Breast epithelium (tissue), 4 donors: ENCODE measurements at places on chromosomes 7 and 10. TPM values are rescaled to one million over a fixed set of nuclear protein-coding genes. Genes with fewer than 3 reads are reported as not detected.

GRCh38 chr7:92875719-92876118 is 39.3 kb upstream of the CDK6 start:
- DNase-seq: no peak

The AASS gene
- 60.6 TPM for total RNA-seq

GRCh38 chr10:128780156-128780761 is 654.0 kb upstream of the MKI67 start:
- DNase-seq: peak; percentile 50

The CRCP gene
- total RNA-seq: 49.8 TPM

DNA sequence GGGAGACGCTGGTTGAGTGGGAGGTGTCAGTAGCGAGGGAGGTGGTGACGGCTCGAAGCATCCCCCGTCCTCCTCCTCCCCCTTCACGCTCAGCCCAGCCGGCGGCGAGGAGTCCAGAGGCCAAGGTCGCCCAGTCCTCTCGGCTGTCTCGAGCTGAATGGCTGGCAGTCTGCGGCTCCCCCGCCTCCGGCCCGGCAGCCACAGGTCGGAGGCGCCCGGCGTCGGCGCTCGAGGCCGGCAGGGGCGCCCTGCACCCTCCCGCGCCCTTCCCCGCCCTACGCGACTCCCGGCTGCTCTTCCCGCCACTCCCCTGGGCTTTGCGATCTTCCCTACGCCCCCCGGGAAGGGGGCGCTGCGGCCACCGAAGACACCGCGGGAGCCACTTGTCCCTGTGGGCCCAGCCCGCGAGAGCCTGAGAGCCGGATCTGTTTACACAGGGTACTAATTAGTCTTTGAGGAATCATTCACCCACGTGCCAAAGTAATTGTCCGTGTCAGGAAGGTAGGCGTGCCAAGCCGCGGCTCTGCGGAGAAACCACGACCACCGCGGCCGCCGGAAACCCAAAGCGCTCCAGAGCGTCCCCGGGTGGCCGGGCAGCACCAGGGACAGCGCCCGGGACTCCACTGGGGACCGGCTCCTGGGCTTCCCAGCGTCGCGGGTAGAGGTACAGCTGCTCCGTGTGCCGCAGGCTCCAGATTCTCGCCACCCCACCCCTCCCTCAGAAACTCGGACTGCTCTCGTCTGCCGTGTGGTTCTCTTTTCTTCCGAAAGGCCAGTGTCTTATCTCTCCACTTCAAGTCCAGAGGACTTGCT is at the start of gene NXPH1:
NXPH1 (plus strand) TSS at position 133 of the 813 bp plus-strand sequence.
- no peak for DNase-seq

DNA sequence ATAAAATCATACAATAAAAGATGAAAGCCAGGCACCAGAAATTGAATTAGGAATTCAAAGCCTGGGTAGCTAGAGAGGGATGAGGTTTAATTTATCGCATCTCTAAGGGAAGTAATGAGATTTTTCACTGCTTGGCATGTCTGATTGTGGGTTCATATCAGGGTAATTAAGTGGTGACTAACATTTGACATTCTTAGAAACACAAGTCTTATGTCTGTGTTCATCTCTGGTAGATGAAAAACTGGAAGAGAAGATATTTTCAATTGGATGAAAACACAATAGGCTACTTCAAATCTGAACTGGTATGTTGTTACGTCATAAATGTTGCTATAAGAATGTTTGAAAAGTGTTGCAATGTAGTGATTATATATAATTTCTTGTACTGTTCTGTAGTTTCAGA is 36.8 kb upstream of the ARMS2 start:
- no peak for DNase-seq

DNA sequence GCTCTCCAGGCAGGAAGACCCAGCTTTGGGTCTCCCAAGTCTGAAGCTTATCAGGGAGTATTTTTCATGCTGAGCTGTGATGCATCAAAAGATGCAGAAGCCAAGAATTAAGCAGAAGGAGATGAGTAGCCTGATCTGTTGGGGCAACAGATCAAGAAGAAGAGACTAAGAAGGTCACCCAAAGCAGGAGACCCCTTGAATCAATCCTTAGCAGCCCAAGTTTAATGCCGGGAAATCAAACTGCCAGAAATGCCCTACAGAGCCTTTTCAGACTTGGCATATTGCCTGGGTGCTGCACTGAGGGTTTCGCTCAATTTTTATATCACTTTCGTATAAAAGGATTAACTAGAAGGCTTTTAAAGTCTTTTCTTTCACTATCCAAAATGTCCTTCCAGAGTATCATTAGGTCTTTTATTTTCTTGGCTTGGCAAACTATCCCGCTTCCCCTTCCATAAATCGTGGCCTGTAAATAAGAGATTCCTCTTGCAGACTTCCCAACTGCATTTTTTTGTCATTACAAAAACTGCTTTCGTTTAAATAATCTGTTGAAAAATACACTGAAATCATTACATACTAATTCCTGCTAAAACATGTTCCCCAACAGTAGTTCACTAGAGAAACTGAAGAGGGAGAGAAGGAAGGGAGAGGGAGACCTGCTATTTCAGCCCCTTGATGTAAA is 49.0 kb upstream of the STK17A start:
- no peak for DNase-seq

DNA sequence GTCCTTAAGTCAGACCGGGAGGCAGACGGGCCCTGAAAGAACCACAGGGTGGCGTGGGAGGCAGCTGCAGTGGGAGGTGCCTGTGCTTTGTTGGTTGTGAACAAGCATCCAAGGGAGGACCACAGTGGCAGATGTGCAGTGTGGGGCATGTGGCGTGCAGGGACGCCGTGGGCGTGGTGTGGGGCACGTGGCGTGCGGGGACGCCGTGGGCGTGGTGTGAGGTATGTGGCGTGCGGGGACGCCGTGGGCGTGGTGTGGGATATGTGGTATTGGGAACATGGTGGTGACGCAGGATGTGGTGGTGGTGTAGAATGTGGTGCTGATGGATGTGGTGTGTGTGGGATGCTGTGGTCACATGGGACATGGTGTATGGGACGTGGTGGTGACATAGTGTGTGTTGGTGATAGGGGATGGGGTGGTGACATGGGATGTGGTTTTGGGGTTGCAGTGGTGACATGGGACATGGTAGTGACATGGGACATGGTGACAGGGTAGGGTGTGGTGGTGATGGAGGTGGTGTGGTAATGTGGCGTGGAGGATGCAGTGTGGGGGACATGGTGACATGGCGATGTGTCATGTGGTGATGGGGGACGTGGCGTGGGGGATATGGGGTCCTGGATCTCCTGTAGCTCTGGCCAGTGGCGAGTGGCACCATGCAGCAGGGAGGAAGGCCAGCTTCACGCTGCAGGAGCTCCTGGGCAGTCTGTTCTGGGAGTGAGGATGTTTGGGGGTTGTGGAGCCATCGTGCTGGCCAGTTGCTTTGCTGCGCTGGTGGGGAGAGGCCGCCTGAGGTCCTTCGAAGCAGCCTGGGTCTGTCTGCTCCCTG is 78.8 kb downstream of the INPP5A start:
- DNase-seq: no peak

The ZNF425 gene
- 4.7 TPM for total RNA-seq

- DNase-seq: no peak
Measured at GRCh38 chr7:116547347-116547746, 22.5 kb downstream of the CAV1 start.

- DNase-seq: no peak
Measured at GRCh38 chr7:135247746-135248471, 14.3 kb downstream of the STRA8 start.

The TMEM139 gene
- 27.4 TPM for total RNA-seq

The MYOZ1 gene
- total RNA-seq: 1.2 TPM

DNA sequence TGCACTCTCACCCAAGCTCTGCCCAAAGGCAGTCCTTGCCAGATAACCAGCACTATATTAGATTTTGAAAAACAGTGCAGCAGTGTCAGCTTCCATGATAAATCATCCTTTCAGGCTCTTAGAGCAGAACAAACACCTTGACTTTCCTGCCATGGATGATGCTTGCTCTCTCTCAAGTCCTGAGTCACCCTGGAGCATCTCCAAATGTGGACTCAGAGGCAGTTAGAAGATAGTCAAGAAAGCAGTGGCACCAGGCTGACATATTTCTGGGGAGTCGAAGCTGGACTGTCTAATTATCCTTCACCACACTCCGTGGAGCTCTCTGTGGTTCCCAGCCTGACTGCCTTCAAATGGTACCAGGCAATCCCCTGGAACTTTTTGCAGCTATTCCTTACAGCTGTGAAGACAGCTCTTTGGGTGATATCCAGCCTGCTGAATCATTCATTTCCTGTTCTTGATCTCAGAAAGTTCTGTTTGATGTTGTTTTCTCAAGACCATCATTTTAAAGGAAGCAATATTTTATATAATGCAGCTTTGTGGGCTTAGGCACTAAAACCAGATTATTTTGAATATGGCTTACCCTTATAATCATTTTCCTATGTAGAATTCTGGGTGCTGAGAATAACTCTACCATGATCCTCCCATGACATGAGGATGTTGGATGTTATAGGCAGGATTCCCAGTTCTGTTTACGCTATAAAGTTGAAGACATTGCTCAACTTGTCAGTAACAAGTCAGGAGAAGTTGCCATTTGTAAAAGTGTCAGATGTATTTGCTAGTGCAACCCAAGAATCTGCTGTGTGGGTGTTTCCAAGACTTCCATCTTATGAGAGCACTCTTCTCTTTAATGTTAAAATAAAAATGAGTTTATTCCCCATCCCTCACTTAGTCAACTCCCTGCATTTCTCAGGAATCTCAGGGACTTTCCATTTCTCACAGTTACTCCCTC is 233.8 kb downstream of the C7orf25 start:
- no peak for DNase-seq

DNA sequence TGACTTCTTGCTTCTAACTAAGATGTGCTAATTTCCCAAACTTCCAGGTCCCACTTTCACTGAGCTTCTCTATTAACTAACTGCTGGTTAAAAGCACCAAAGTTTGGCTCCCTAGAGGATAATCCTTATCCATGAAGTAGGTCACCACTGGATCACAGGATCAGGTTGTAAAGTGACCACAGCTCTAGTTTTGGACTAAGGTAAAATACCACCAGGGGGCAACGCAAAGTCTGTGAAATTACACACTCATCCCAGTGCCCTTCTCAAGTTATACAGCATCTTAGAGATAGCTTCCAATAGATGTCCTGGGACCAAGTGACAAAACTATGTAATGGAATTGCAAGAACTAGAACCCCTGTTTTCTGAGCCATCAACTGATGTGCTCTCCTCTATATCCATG is 116.4 kb upstream of the ASAH2 start:
- no peak for DNase-seq

The BICC1 gene
- 24.3 TPM for total RNA-seq
